Caudate nucleus (tissue), 63 donors: ENCODE measurements at places on chromosomes 6 and 20.

- peak; percentile 11 for DNase-seq
Observed at GRCh38 chr20:956330-956951, 40.3 kb upstream of the ANGPT4 start.

GRCh38 chr6:38172739-38173410 lies 353.3 kb downstream of the ZFAND3 start:
- DNase-seq: no peak

GRCh38 chr20:3777716-3778629 lies 3.3 kb downstream of the SPEF1 start:
- DNase-seq: no peak

GRCh38 chr20:44560229-44560628 lies 22.1 kb upstream of the PKIG start:
- no peak for DNase-seq

DNA sequence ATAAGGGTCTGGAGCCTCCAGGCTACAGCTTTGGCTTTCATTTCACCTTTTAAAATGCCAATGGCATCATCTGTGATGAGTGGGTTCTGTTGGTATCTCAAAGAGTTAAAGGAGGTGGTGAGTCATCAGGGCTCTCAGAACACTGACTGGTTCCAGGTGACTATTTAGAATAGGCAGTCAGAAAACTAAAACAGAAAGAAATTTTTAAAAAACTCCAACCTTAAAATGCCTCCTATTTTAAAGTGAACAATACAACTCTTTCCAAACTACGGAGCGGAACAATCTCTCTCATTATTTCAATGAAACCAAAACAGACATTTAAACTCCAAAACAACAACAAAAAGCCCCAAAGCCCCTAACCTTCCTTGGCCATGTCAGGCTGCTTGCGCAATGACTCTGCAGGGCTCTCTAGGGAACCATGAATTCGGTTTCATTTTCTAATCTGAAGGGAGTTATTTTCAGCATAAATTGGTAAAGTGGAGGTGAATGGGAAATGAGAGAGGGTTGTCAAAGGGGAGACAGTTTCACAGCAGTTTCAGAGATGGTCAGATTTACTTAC lies 194.9 kb downstream of the KIF6 start:
- DNase-seq: no peak

DNA sequence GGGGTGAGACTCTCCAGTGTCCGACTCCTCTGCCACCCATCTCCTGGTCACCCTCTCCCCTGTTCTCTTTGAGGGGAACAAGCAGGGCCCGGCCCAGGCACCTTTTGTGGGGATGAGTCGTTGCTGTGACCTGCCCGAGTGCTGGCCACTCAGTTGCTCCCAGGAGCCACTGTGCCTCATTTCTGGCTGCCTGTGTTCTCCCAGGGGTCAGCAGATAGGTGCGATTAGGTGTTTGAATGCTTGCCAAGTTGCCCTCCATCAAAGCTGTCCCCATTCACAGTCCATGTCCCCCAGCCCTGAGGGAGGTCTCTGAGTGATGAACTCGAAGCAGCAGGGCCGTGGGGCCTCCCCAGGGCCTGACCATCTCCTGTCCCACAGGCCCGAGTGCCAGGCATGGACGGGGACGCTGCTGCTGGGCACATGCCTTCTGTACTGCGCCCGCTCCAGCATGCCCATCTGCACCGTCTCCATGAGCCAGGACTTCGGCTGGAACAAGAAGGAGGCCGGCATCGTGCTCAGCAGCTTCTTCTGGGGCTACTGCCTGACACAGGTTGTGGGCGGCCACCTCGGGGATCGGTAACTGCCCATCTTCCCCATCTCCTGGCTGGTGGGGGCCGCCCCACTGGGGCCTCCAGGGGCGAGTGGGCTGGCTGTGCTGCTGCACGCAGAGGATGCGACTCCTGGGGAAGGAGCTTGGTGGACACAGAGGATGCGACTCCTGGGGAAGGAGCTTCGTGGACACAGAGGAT lies 4.1 kb downstream of the SLC17A9 start:
- DNase-seq: no peak
